Amygdala (tissue), 56 donors: ENCODE measurements at places on chromosomes 3 and 15.

GRCh38 chr3:162217647-162218046 is 721.0 kb downstream of the OTOL1 start:
- DNase-seq, result no peak

GRCh38 chr3:31421314-31422048 is 111.2 kb upstream of the STT3B start:
- DNase-seq, result no peak

DNA sequence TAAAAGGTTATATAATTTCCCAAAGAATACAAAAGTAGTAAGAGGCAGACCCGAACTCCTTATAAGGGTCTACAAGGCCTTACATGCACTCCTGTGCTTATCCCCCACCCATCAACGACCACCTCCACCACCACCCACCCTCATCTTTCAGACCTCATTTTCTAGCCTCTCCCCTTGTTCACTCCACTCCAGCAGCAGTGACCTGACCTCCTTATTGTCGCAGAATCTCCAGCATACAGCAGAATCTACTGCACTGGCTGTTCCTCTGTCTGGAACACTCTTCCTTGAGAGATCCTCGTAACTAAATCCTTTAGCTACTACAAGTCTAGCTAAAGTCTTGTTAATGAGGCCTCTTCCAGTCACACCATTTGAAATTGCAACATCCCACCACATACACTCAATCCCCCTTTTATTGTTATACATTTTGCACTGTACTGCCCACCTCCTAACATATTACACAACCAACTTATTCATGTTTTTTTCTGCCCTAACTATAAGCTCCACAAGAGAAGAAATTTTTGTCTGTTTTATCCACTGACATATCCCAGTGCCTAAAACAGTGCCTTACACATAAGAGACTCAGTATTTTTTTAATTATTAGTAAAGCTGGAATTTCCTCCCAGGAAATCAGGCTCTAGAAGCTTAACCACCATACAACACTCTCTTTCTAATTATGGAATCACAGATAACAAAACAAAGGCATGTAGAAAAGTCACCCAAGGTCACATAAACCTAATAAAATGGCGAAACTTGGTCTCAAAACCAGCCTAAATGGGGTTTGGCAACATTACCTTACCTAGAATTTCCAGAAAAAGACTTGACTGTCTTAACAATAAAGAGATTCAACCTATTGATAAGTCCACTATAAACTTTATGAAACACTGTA is 40.2 kb downstream of the ZNF148 start:
- DNase-seq, result no peak

GRCh38 chr15:54675241-54675640 is 521.5 kb downstream of the RSL24D1 start:
- no peak for DNase-seq

DNA sequence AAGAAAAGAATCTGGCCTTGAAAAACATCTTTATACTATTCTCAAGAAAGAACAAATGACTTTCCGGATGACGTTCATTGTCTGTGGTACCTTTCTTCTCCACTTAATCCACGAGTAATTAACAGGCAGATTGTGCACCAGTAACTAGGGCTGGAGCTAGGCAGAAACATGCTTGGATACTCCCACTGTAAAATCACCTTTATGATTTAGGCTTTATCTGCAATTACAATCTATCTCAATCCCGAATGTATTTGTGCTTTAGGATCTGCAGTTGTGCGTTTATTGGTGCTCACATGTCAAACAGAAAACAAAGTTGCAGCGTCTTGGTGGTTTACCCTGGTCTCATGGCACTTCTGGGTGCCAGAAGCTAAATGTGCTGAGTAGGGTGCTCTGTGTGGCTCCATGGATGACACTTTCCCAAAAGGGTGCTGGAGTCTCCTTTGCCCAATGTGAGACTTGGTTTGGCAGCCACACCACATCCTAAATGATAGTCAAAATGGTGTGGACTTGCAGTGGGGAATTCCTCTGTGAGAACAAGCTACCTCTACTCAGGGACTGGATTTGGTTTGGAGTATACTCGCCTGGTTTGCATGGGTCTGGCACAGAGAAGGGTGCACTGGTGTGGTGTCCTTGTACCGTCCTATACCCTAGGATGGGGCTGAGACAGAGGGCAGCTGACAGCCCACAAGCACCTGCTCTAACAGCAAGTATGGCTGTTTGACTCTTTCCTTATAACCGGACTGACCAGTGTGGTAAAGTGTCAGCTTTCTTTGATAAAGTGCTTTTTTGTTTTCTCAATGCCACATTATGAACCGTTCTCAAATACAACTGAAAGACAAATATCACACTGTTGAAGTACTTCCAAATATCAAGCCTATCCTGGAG is 7.7 kb downstream of the SERP1 start:
- no peak for DNase-seq

DNA sequence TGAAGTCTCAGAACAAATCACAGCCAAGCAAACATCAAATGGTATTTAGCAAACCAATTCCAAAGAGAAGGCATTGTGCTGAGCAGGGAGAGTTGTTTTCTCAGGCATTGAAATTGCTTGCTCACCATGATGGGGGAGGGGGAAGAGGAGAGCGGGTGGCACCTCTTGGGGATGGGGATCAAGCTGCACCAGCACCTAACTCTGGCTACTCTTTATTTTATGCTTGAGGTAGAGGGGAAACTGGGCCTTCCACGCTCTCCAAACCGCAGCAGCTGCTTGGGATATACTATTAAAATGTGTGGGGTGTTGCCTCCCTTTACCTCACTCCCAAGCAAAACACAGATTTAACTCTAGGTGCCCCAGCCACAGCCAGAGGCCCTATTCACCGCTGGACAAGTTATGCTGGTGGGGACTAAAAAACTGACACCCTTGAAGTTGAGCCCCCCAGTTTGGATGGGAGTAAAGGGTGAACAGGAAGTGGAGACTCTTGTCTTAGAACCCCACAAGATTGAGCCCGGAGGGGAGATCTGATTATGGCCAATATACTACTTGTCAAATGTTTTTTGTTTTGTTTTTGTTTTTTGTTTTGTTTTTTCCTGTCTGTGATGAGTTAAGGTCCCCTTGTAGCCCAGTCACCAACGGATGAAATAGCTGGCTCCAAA is 5.0 kb upstream of the FOXB1 start:
- no peak for DNase-seq

DNA sequence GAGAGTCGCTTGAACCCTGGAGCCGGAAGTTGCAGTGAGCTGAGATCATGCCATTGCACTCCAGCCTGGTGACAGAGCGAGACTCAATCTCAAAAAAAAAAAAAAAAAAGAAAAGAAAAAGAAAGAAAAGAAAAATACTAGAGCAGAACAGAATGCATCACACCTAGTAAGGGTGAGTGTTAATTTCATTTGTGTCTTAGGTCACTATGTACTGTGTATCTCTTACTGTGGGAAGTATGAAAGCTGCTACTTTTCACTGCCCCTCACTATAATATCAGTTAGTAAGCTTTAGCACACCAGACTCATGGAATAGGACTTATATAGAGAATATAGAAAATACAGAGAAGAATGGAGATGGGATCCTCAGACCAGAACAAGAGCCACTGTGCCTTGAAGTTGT is 45.9 kb upstream of the RASA2 start:
- no peak for DNase-seq

GRCh38 chr15:92968926-92969651 is 69.0 kb downstream of the CHD2 start:
- DNase-seq, result no peak

DNA sequence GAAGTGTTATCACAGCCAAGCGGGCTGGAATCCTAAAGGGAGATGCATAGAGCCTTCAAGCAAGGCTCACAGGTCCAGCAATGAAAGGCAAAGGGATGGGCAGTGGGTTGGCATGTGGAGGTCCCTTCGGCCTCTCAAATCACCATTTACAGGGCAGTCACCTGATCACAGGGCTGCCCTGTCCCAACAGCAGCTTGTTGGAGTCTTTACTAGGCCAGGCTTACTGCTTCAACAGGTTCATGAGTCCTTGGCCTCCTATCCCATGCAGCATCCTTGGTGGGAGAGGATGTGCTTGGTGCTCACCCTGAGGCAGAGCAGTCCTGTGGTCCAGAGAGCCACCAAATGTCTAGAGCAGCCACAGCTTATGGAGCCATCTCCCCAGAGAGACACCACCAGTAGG is 24.2 kb upstream of the SKOR1 start:
- no peak for DNase-seq

DNA sequence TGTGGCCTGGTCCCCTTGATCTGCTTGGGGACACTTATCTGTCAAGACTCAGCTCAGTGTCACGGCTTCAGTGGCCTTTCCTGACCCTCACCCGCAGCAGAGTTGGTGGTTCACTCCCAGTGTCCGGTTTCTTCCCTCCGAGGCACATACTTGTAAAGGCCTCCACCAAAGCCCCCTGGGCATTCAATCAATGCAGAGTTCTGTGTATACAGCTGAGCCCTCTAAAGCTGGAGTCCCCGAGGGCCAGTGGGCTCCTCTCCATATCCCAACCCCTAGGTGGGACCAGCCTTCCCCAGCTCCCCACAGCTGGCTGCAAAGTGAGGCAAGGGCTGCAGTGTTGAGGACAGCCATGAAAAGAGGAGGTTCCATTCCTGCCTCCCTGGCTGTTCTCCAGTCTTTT is 70.9 kb upstream of the RGMA start:
- no peak for DNase-seq

DNA sequence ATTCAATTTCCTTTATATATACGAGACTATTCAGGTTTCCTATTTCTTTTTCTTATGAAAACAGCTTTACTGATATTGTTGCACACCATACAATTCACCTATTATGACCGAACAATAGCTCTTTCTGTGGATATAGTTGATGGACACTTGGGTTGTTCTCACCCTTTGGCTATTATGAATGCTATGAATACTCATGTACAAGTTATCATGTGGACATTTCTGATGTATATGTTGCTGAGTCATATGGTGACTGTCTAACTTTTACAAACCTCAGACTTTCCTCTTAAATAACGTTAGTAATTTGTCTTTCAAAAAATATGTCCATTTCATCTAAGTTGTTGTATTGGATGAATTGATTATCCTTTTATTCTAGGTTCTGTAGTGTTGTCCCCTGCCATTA is 15.7 kb upstream of the USF3 start:
- DNase-seq, result no peak

GRCh38 chr15:92524874-92525565 is 130.6 kb downstream of the FAM174B start:
- no peak for DNase-seq

DNA sequence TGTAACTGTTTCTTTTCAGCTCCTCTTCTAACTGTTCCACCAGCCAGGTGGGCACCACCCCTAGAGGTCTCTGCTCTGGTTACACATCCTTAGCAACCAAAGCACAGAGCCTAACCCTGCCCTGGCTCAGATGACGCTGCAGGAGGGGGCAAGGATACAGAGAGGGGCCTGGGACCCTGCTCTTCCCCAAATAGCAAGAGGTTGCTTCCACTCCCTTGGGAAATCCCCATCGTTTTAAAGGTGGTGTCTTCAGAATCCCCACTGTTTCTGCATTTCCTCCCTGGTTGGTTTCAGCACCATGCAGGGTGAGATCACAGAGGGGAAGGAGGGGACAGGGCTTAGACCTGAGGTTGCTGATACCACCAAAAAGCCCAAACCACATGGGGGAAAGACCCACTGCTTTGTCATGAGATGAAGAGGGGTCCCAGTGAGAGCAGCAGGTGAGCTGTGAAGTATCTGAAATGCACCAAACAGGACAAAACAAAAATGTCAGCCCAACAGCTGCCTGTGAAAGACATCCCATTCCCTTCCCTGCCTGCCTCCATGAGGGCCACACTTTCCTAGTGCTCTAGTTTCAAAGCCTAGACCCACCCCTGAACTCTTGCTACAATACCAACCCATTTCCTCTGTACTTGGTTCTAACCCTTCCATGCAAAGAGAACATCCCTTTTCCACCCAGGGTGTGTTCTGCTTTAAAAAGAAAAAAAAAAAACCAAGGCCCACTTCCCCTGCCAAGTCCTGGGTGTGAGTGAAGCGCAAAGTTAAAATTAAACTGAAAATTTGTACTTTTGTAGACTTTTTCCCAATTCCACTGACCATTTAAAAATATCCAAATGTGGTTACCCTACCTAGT is 29.0 kb downstream of the ANP32A start:
- DNase-seq, result no peak

DNA sequence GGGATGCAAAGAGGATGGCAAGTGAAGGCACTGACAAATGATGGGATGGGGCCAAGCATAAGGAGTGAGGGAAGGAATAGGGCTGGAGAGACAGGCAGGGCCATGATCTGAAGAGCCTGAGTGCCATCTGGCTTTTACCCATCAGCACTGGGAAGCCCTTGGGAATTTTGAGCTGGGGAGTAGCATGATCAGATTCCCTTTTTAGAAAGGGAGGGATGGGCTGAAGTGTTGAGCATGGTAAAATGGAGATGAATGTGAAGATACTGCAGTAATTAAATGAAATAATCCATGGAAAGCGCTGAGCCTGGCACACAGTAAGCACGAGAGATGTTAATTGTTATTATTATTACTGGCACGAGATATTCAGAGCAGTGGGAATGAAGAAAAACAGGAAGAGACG is 9.9 kb downstream of the RBP1 start:
- no peak for DNase-seq

DNA sequence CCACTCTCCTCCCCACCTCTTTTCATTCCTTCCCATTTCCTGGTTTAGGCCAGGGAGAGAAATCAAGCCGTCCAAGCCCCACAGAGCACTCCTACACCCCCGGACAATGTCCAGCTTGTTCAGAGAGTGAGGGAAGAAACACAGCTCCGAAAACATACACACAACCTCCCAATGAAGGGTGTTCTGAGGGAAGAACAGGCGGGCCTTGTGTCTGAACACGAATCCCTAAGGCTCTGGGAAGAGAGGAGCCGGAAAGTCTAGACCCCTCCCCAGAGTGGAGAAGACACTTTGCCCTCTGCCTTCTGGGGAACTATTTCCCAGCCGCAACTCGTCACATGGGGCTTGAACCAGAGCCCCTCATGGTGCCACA is 30.5 kb downstream of the ACAN start:
- DNase-seq, result peak; percentile 2

DNA sequence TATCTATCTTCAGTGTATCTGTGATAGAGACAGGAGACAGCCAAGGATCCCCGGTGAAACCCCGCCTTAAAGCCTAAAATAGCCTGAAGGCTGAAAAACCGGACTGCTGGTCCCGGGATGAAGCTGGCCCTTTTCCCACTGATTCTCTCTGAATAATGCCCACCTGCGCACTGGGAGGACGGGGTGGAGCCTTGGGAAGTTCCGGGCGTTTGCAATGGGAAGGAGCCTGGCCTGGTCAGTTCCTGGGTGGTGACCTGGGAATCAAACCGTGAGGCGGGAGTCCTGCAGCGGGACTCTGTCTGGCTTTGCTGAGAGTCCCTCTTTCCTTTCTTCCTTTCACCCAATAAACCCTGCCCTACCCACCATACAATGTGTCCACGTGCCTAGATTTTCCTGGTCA is 157.9 kb downstream of the C3orf38 start:
- no peak for DNase-seq

GRCh38 chr3:122493296-122493695 is 21.4 kb downstream of the KPNA1 start:
- DNase-seq, result no peak
